Brain (organoid and tissue), 16 donors: ENCODE measurements at places on chromosomes 3 and 15.

- no peak for DNase-seq
Measured at GRCh38 chr3:37183976-37184375, 9.6 kb upstream of the LRRFIP2 start.

DNA sequence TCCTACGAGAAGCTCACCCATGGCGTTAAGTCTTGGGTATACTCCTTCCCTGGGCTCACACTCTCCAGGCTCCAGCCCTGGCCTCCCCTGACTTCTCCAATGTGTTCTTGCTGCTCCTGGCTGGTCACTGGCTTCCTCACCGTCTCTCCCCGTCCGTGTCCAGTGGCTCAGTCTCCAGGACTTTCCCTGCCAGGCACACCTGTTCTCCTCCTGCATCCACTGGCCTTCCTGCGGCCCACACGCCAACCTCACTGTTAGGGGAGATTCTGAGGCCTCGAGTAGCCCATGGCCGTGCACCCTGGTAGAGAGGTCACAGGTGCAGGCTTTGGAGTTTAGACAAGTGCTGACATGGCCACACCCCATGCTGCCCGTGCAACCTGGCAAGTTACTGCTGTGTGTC is 91.9 kb upstream of the SNRPA1 start:
- DNase-seq = no peak

DNA sequence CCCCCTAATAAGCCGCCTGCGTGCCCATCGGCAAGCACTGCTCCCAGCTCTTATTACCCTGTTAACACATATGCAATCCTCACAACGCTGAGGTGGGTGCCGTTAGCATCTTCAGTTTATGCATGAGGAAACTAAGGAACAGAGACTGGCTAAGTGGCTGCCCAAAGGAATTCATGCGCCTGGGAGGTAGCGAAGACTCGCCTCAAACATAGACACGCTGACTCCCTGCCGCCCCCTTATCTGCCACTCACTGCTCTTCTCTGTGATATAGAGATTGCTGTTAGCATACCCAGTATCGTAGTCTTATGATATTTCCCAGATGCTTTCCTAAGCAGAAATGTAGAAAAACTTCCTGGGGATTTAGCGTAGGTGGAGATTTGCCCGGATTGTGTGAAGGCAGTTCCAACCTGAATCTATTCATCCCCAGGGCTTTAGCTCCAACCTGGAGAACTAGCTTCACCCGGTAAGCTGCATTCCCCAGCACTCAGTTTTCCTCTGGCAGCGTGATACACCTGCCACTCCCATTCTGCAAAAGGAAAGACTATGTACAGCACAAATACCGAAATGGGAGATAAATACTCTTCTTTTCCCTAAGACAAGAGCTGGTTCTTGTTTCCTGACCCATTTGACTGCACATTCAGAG is 23.7 kb upstream of the CD47 start:
- no peak for DNase-seq

DNA sequence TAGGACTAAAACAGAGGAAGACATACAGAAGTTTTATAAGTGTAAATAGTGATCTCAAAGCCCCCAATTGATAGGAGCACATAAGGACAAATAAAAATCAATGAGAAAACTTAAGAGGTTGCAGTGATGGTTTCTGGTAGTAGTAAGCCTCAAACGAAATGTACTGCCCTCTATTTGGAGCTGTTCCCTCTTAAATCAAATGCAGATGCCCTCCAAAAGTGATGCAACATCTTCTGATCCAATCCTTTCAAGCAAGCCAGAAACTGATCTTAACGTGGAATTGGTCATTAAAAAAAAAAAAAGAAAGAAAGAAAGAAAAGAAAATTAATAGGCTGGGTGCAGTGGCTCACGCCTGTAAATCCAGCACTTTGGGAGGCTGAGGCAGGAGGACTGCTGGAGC is 259.3 kb downstream of the ZBTB20 start:
- no peak for DNase-seq

DNA sequence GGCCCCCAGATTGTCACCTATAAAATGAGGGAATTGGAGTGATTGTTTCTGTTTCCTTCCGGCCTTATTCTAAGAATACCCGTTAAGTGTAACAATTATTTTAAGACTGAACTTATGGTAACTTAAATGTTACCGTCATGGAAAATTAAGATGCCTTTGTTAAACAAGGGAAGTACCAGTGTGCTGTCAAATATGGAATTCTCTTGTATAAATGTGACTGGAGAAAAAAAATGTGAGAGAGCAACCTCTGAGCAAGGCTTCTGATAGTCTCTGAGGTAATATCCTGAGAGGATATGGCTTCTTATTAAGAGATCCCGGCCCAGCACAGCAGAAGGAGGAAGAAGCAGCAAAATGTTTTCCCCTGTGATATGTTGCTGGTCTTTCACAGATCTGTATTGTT is 480.7 kb upstream of the ADAMTS9 start:
- DNase-seq = no peak

GRCh38 chr15:42605796-42606195 is 30.4 kb downstream of the STARD9 start:
- no peak for DNase-seq

DNA sequence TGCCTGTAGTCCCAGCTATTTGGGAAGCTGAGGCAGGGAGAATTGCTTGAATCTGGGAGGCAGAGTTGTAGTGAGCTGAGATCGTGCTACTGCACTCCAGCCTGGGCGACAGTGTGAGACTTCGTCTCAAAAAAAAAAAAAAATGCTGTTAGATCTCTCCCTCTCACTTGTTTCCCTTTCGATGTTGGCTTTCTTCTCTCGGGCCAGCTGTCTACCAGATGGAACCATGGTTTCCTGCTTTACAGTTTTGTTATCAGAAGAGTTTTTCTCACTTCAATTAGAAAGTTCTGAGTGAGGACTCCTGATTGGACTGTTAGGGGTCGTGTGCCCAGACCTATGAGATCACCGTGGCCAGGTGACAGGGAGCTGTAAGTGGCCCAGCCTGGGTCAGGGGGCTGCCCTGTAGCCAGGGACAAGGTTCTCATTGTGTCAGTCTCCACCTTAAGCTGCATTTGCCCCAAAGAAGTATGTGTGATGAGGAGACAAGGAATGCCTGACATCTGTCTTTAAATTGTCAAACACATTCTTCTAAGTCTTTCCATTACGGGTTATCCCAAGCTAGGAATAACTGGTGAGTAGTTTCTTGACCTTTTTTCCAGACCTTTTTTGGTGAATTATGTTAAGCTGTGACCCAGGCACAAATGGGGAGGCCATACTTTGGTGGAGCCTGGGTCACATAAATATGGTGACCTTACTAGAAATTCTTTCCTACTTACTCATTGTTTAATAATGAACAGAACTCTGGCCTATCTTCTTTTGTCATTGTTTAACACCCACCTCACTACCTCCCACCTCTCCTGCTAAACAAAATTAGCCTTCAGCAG is 25.2 kb downstream of the SNAPC5 start:
- DNase-seq = no peak

- DNase-seq = peak; percentile 100
Measured at GRCh38 chr3:133573054-133573628, 345 bp upstream of the CDV3 start.

GRCh38 chr3:130973406-130973805 is 53.2 kb downstream of the ASTE1 start:
- DNase-seq = no peak

- DNase-seq = no peak
Measured at GRCh38 chr15:78540871-78541743, 863 bp downstream of the PSMA4 start.

DNA sequence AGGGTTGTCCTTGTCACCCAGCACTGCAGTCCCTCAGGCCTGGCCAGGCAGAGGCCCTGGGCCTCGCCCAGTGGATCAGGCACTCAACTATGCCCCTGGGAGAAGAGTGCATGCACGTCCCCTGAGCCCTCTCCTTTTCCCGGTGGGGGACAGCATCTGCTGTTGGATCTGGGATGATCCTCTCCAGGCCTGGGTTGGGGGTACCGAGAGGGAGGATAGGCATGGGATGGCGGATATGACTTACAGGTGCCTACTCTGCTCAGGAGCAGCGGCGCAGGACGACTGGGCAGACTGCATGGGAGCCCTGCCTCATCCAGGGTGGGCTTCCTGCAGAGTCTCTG is 9.0 kb upstream of the APBA2 start:
- DNase-seq = no peak

DNA sequence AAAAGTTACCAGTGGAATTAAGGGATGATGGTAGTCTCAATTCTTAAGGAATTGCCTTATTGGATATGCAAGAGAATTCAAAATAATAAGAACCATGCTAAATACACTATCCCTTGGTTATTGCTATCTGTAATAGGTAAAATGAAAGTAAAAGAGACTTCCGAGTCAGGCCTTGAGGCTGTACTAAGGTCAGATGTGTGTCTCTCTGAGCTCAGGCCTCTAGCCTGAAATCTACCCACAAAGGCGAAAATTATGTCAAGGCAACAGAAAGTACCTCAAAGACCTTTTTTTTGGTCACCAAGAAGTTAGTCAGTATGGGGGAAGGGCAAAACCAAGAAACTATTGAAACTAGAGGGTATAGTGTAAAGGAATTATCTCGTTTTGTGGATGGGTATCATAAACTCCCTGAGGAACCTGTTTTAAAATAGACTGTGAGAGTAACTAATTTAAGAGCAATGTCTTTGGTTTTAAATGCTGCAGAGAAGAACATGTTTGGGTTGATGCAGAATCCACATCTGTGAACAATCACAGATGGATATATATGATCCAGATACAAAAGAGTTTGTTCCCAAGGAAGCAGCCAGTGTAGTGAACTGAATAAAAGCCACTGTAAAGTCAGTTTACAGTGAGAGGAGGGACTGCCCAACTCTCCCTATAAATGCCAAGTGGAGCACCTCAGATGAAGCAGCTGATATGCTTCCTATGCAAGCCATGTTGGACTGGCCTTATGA is 382.3 kb upstream of the SEMA6D start:
- no peak for DNase-seq

GRCh38 chr15:25793354-25794050 is 69.6 kb downstream of the ATP10A start:
- no peak for DNase-seq

GRCh38 chr3:38950581-38950980 is 101.2 kb downstream of the SCN11A start:
- DNase-seq = no peak
